ENCODE measurements at places on chromosomes 1 and 21.

GRCh38 chr1:86000601-86001000 lies 156.0 kb downstream of the COL24A1 start:
- no peak for DNase-seq

- DNase-seq = no peak
Measured at GRCh38 chr1:40141878-40142535, 19.2 kb upstream of the RLF start.

DNA sequence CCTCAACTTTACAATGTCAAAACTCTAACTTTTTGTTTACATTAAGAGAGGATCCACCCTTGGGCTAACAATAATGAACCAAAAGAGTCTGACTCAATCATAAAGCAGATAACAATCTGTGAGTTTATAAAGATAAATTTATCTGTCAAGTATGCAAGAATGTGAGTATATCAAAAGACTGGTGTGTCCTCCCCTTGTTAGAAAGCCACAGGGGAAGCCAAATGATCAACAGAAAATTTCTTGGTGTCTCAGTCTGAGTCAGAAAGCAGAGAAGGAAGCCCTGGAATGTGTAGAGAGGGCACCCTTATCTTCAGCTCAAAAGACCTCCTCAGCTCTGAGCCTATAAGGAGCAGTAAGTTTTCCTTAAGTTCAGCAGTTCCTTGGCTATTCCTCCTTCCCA lies 13.9 kb upstream of the PDIK1L start:
- no peak for DNase-seq

DNA sequence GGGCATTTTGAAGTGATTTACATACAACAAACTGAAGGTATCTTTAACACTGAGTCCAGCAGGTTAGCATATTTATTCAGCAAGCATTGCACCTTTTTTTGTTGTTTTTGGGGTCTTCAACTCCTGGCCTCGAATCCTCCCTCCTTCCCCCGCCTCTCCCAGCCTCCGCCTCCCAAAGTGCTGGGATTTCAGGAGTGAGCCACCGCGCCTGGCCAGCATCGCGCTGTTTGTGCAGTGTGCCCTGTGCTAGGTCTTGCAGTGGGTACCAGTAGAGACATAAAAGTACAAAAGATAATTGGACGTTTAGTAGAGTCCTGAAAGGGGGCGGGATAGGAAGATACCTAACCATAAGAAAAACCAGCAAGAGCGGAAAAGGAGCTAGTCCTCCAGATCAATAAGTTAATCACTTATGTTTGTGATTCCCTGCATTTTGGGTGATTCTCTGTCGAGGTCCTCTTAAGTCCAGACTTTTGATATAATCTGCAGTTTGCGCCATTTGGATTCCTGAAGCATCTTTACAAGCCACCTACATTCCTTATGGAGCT lies 111.8 kb downstream of the OSBPL9 start:
- DNase-seq = no peak

GRCh38 chr1:216250861-216251260 lies 172.4 kb downstream of the USH2A start:
- no peak for DNase-seq
